Activated naive CD8-positive, alpha-beta T cell treated with anti-CD3 and anti-CD28 coated beads, Interleukin-2, amount 10 ng/mL, durations not matched to agents 7 days and 5 days (primary cell): ENCODE measurements at places on chromosomes 1 and 21.
A peak's percentile ranks its signal among the peaks of the same experiment; 100 is the strongest.

DNA sequence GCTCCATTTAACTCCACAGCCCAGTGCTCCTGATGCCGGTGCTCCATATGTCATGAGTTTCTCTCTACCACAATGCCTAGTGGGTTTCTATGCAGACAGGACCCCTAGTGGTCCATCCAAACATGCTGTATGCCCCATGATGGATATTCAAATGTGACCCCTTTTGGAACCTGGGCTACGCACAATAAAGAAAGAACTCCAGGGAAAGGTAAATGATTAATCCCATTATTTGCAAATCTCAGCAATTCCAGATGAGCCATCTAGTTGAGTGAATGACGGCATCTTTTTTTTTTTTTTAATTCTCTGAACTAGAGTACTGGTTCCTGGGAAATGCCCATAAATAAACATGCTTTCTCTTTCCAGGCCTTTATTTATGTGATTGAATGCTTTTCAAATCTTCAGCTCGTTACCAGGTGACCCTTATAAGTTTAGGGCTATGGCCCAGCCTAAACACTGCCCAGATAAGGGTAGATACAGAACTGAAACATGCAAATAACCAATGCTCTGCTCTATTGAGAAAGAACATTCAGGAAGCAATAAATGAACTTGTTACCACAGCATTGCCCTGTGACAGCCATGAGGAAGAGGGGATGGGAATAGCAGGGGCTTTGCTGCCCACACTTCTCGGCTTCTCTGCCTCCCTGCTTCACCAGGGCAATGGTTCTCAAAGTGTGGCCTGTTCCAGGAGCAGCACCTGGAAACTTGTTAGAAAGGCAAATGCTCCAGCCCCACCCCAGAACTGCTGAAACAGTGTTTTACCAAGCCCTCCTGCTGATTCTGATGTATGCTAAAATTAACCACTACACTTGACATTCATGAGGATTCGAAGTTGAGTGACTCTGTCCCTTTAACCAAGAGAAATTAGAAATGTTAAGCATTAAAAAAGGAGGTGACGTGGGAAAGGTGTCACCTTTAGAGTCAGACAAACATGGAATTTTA lies 151.7 kb downstream of the SEC16B start:
- DNase-seq, result no peak

DNA sequence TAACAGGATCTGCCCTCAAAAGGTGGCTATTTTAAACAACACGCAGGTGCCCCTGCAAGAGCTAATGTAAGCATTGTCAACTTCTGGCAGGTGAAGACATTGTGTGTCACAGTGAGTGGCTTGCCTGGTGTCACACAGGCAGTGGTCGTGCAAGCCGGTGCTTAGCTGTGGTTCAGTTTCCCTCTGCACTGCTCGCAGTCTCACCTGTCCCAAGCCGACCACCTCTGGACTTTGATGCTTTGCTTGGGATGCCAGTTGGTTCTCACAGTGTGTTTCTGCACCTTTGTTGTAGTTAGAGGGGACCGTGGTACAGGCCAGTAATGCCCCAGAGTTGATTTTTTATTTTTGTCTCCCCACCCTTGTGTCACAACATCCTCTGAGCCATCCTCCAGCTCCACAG lies 85.2 kb downstream of the UCK2 start:
- no peak for DNase-seq

- DNase-seq, result no peak
These were observed 24.4 kb downstream of the FABP3 start for GRCh38 chr1:31348449-31348848.

- DNase-seq, result peak; percentile 47
These were observed 689 bp upstream of the GPR137B start for GRCh38 chr1:236141447-236142252.

DNA sequence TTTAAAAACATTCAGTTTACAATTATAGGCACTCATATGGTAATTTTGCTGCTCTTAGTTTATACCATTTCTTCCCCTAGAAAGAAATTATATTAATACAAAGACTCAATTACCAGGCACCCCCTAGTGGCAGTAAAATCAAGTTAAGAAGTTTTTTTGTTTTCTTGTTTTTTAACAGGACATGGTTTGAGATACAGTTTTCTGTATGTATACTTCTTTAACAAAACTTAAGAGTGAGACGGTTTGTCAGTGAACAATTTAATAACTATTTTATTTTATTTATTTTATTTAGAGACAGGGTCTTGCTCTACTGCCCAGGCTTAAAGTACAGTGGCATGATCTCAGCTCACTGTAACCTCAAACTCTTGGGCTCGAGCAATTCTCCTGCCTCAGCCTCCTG lies 224.6 kb downstream of the FAF1 start:
- DNase-seq, result no peak

DNA sequence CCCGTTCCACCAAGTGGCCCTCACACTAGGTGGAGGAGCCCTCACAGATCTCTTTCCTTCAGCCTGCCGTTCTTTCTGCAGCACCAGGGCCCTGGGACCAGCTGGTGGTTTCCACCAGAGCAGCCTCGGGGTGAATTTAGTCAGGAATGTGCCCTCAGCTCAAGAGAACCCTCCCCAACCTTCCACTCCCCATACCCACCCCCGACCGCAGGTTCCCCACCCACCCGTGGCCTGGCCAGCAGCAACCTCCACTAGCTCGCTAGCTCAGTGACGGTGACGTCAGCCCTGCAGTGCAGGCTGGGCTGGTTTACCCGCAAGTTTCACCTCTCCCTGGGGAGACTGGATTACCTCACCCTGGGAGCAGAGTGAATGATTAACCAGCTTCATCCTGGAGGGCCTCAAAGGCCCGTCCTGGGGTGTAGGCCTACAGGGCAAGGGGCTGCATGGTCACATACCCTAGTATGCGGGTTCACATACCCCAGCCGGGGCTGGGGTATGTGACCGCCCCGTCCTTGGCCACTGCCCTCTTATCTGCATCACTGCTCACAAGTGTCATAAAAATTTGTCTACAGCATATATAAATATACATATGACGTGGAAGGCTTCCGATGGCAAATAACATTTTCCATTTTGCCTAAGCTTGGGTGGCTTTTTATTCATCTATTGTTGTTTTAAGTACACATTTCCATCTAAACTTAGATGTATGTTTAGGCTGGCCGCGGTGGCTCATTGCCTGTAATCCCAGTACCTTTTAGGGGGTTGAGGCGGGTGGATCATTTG lies 24.5 kb downstream of the ELF3 start:
- DNase-seq, result no peak
